Nephron progenitor cell (in vitro differentiated cells): ENCODE measurements at places on chromosomes 5 and 9.

DNA sequence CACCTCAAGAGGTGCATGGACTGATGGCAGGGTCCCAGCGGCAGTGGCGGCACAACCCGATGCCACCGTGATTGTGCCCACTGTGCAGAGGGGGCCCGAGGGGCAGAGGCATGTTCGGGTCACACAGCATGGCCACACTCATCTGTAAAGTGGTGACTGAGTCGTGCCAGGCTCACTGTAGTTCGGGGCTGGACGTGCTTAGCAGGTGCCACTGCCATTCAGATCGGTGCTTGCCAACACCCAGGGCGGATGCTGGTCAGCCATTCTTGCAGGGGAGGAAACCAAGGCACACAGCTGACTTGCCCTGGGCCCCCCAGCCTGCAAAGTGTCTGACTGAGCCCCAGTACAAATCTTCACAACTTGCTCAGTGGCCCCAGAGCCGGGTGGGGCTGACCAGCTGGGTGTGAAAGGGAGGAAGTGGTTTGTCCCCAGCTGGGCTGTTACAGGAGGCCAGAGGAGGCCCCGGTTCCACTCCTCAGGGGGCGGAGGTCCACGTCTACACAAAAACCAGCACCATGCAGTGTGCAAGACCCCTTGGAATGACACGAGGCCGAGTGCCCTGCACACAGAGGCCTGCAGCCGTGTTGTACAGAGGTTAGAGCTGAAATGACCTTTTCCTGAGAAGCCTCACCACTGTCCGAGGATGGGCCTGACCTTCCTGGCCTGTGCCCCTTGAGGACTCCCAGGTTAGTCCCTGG is 17.9 kb downstream of the FGD3 start:
- no peak for DNase-seq

DNA sequence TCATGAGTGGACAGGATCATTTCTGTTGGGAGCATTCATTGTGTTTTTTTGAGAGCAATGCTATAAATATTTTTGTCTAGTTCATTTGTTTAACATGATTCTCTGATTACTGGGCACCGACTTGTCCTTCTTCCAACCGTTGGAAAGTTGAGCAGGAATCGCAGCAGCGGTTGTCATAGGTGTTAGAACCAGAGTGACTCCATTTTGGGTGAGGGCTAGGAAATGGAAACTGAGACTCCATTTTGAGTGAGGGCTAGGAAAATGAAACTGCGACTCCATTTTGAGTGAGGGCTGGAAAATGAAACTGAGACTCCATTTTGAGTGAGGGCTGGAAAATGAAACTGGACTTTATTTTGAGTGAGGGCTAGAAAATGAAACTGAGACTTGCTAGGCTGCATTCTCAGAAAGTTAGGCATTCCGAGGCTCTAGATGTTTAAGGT is 100.6 kb downstream of the ICE1 start:
- DNase-seq = no peak

DNA sequence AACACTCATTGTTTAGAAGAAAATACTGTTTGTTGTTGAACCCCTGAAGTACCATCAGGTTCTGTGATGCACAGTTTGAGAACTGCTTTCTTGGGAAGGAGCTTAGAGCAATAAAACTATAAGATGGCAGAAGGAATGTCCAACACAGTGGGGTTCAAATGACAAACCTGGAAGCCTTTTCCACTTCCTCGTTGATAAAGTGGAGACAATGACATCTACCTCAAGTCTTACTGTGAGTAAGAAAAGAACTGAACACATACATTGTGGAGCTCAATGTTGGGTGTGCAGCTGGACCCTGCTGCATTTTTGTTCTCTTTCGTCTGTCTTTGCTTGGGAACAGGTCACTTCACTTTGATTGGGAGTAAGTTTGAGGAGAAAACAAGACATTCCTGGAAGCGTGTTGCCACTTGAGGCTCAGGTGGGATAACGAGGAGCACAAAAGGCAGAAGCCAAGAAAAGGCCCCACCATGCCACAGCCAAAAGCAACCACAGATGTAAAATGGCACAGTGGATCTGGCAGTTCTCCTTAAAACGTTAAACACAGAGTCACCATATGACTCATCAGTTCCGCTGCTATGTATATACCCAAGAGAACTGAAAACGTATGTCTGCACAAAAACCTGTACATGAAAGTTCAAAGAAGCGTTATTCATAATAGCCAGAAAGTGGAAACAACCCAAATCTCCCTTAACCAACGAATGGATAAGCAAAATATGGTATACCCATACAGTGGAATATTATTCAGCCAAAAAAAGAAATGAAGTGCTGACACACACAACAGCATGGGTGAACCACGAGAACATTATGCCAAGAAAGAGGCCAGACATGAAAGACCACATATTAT is 42.9 kb upstream of the SUB1 start:
- no peak for DNase-seq

- no peak for DNase-seq
These were observed 69.8 kb downstream of the YIPF5 start for GRCh38 chr5:144100702-144101101.
